Hippocampal formation (tissue), 2 donors: ENCODE measurements at places on chromosomes 13 and 19.

GRCh38 chr13:110506859-110507566 lies 54.5 kb downstream of the RAB20 start:
- DNase-seq = no peak

- no peak for DNase-seq
Measured at GRCh38 chr19:1285737-1286360, at the start of gene EFNA2. Gene EFNA2 (plus strand): TSS chr19:1285873. CDS start chr19:1286169, 296 bp downstream.

GRCh38 chr19:29696565-29696846 lies 18.6 kb downstream of the C19orf12 start:
- DNase-seq = no peak

DNA sequence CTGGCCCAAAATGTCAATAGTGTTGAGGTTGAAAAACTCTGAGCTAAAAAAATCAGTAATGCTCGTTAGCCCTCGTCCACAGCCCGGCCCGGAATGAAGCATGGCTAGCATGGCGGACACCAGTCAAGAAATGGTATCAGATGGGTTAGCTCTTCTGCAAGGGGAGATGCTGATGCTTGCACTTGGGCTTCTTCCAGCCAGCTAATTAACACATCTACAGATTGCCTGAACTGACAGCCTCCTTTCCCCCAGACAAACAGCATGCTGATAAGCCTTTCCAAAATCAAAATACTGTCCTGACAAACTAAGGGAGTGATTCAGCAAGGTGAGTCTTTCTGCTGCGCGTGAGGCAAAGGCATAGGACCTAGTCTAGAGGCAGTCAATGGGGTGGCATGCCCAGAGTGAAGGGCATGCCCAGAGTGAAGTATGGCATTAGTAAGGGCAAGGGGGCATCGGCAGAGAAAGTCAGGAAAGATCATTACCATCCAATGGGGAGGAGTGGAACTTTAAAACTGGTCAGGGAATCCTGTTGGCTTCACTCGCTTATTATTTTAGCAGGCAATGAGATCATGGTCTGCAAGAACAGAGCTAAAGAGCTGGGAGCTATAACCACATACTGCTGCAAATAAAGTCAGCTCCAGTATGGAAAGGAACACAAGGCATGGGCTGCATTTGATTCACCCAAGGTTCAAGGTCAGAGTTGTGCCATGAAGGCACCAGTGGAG lies 30.2 kb upstream of the UBE2L5 start:
- DNase-seq = no peak

- no peak for DNase-seq
Measured at GRCh38 chr13:104382951-104383350, 1316.7 kb upstream of the SLC10A2 start.

- DNase-seq = no peak
Measured at GRCh38 chr13:23993680-23993985, 96.3 kb upstream of the C1QTNF9B start.

GRCh38 chr13:91668866-91669495 lies 270.6 kb downstream of the GPC5 start:
- peak; percentile 8 for DNase-seq

GRCh38 chr13:41563984-41564365 lies 106.6 kb downstream of the RGCC start:
- no peak for DNase-seq

- DNase-seq = no peak
Measured at GRCh38 chr19:14028901-14029300, 953 bp downstream of the RLN3 start.

DNA sequence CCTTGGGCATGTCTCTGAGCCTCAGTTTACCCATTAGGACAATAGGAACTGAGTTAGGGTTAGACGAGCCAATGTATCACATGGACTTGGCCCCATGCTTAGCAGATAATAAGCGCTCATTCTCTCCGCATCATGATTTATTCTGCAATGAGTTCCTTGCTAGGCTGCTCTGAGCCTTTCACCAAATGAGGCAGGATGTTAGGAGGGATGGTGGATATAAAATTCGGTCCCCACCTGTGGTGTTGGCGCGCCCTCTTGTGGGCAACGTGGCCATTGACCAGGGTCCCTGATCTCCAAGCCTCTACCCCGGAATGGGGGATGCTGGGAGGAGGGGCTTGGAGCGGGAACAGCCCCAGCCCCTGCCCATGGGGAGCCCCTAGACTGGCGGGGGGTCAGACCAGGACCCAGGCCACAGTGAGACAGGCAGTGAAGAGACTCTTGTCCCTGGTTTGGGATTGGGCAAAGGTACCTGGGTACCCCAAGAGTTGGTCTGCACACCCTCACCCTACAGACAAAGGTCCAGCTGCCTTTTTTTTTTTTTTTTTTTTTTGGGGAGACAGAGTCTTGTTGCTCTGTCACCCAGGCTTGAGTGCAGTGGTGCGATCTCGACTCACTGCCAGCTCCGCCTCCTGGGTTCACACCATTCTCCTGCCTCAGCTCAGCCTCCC lies 43.9 kb downstream of the CERS4 start:
- peak; percentile 67 for DNase-seq

- DNase-seq = peak; percentile 9
Measured at GRCh38 chr19:45558399-45558878, 26.2 kb downstream of the OPA3 start.

GRCh38 chr19:55300886-55301458 lies 17.2 kb downstream of the BRSK1 start:
- no peak for DNase-seq

DNA sequence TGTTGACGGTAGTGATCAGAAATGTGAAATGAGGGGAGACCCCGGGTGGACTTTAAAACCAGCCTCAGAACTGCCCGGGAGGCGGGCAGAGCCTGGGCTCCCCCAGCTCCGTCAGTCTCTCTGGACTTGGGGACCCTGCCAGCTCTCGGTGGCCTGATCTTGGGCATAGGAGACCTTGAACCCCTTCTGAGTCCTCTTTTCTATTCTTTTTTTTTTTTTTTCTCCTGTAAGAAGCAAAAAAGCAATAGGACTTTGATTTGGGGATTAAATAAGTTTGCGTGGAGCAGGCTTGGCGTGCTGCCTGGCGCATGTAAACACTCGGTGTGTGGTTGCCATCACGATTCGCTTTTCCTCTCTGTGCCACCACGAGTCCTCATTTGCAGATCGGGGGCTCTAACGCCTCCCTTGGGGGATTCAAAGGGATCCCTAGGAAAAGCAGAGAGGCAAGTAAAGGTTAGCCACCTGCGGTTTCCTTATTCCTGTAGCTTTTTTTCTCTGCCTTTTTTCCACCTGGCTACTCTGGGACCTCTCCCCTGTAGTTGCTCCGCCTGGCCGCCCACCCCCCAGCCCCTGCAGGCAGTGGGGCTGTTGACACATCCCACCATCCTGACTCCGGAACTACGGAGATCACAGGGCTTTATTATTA lies 1.3 kb downstream of the SAFB start:
- DNase-seq = no peak

DNA sequence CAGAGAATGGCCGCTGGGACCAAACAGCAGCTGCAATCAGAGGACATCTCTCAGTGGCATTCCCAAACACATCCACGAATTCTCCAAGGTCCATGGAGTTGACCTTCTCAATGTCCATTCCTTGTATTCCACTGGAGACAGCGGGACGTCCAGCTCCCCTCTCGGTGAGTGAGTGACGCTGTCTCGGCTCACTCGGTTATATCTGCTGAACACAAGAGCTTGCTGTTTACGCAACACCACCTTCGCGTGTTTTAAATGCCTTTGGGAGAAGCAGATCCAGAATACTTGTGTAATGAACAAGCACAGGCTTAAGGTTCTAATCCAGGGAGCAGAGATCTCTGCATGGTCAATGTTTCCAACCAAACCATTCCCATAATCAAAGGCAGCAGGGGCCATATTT lies at the start of gene URAD:
Gene URAD (minus strand): TSS at position 174 of the 400 bp plus-strand sequence. CDS start 56 bp downstream, at position 118.
- no peak for DNase-seq

DNA sequence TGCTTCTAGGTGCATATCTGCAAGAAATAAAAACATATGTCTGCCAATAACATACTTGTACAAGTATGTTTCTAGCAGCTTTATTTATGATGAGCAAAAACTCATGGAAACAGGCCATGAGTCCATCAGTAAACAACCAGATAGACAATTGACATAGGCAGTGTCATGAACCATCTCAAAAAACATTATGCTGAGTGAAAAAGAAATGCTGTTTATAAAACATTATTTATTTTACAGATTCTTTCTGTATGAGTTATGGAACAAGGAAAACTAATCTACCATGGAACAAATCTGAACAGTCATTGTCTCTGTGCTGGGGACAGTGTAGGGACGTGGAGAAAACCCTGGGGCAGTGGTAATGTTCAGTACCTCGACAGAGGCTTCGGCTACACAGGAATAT lies 283.9 kb downstream of the UQCRFS1 start:
- DNase-seq = no peak

- no peak for DNase-seq
Measured at GRCh38 chr13:109869312-109870237, 83.2 kb upstream of the IRS2 start.

DNA sequence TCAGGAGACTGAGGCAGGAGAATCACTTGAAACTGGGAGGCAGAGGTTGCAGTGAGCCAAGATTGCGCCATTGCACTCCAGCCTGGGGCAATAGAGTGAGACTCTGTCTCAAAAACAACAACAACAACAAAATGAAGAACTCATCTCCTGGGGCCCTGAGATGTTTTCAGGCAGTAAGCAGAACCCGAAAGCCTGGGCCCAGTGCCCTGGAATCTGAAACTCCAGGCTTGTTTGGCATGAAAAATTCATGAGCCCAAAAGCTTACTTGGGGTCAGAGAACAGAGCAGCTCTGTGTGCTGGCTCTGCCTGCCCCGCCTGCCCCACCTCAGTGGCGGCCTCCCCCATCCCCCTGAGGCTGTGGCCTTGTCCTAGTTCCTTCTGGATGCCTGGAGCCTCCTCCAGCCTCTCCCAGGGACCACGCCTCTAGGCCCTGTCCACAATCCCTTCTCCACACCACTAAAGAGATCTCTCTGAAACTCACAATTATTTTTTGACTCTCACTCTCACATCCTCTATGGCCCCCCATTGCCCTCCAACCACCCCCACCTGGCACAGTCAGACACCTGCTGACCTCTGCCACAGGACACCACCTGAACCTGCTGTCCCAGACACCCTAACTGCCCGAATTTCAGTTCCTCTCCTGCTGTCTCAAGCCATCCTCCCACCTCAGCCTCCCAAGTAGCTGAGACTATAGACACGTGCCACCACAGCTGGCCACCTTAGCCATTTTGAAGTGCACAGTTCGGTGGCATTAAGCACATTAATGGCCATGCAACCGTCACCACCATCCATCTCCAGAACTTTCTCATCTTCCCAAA lies 6.9 kb upstream of the AP1M2 start:
- DNase-seq = peak; percentile 41

- DNase-seq = no peak
Measured at GRCh38 chr13:109454167-109454917, 332.0 kb downstream of the IRS2 start.

- no peak for DNase-seq
Measured at GRCh38 chr13:72648513-72649065, 78.8 kb downstream of the MZT1 start.

- DNase-seq = no peak
Measured at GRCh38 chr13:97385146-97385545, 48.8 kb upstream of the RAP2A start.

DNA sequence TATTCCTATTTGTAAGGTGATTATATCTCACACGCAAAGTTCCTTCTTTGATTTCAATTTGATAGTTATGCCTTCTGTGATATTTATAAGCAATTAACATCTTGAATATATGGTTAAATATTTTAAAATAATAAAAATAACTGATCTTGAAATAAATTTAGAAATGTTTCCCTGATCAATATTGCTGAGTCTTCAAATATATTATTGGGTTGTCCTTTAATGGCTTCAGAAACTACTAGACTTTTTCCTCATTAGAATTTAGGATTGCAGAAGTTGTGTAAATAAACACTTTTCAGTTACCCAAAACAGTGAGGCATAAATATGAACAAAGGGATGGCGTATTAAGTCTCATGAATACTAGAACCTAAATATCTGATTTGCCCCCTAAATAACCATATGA lies 252.3 kb upstream of the PRR20A start:
- no peak for DNase-seq

DNA sequence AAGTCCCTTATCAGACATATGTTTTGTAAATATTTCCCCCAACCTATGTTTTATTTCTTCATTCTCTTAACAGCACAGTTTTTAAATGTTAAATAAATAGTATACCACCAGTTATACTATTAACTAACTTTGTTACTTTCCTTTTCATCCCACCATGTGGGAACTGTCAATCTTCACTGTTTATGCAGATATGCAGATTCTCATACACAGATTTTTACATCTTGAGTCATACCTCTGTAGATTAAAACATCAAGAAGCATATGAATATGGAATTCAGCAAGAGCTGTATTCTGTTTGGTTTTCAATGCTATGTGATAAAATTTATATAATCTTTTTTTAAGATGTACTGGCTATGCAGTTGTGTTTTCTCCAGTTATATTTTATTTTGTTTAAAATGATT lies 566.3 kb downstream of the LIG4 start:
- DNase-seq = no peak

- no peak for DNase-seq
Measured at GRCh38 chr19:6464070-6464873, at the start of gene CRB3. Gene CRB3 (plus strand): TSS chr19:6464271. CDS start chr19:6464702, 431 bp downstream.
